Stimulated activated CD8-positive, alpha-beta memory T cell treated with anti-CD3 and anti-CD28 coated beads, Interleukin-15, amount 100 ng/mL, for 4 hours (primary cell): ENCODE measurements at places on chromosomes 4 and X.

DNA sequence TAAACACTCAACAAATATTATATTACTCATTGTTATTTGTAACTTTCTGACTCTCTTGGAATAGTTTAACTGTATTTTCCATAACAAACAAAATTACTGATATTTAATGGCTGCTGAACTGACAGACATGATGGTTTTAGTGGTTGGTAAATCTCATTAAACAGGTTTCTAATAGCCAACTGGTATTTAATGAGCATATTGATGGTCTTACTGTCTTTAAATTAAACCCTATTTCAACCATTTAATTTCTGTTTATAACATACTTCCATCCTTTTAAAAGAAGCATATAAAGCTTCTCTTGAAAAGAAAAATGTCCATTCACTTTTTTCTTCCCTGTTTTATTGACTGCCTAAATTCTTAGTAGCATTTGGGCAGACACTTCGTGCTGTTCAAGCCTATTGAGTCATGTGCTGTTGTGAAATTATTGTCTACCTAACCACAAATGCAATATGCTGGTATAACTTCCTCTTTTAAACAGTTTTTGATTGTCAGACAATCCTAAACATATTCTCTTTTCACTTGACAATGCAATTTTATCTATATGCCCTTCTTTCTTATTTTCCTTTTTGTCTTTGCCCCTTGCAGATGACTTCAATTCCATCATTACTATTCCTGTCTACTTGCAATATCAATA lies 163.9 kb upstream of the SLC7A11 start:
- no peak for DNase-seq

DNA sequence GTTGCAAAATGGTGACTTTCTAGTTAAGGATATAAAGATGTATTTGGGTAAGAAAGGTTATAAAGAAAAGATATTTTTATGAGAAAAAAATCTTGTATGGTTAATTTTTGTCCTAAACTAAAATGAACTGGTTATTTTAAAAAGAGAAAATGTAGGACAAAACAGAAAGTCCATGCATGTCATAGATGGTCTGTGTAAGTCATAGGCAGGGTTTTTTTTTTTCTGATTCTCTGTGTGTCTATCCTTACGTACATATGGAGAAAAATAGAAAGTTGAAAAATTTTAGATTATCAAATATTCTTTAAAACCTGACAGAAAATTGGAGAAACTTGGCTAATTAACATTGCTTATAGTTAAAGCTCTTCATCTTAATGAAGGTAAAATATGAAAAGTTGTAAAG lies 493.4 kb downstream of the IQCM start:
- DNase-seq, result no peak

GRCh38 chrX:68693481-68694434 lies 46.3 kb downstream of the STARD8 start:
- no peak for DNase-seq

GRCh38 chr4:84841435-84841834 lies 125.1 kb downstream of the WDFY3 start:
- DNase-seq, result no peak
